ENCODE measurements at places on chromosomes 6 and 20.

DNA sequence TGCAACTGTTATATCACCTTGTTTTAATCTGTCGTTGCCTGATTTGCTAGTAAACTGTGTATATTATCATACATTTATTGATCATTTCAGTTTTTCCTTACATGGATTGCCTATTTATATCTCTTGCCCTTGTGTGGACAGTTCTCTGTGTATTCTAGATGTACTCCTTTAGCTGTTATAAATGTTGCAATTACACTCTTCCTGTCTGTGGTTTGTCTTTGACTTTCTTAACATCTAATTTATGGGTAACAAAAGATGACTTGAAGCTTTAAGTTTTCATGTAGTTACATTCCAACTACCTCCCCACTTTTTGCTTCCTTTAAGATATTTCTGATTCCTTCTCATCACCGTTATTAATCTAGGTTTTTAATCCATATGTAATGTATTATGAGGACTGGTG, 22.6 kb downstream of the PLCB1 start:
- DNase-seq = no peak

- DNase-seq = peak; percentile 65
Measured at GRCh38 chr6:47245745-47246371, 63.8 kb downstream of the TNFRSF21 start.

DNA sequence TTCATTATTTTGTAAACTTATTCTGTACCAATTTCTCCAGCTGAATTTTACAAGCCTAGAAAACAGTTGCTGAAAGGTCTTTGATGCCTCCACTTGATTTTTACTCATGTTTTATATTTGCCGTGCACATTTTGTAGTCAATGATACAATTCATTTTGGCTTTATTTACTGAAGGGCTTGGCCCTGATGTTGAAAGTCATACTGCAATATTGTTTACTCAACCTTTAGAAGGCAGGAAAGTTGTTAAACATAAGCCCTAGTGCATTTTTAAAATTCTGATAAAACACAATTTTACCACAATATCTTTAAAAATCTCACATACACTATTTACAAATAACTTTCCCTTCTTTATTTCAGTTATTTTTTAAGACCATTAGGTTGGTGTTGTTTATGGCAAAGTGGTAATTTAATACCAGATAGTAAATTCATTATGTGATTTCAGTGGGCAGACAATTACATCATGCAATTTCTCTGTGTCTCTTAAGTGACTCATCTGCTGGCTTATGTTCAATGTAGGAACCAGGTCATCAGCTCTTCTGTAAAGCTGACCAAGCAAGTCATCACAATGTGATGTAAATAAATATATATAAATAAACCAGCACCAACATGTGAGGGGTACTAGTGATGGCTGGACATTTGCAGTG, 121.1 kb upstream of the SLC35B3 start:
- no peak for DNase-seq

DNA sequence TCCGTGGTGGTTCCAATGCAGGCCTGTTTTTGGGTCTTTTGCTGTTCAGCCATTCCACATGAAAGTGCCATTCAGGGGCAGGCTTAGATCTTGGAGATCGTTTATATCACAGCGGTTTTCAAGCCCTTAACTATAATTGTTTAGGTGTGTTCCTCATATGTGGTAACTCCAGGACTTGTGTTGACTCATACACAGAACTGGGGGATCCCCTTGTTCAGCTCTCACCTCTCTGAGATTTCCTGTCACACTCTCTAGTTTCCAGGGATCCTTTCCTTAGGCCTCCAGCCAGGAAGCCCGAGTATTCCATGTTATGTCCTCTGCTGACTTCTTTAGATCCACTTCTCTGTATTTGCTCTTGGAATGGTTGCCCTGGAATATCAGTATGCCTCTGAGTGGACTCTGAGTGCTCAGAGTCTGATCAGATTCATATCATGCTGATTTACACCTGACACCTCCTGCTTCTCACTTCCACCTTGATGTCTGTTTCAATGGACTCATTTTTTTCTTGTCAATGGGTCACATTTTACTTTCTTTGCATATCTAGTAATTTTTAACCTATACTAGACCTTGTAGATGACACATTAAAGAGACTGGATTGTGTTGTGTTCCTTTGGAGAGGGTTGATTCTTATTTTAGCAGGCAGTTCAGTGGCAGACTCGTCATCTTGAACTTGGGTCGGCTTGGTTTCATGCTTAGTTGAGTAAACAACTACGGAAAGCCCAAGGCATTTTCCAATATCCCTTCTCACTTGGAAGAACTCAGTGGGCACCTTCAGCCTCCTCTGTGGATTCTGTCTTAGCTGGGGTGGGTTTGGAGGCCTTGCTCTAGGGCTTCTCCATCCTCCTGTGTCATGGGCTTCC, 13.1 kb downstream of the NTSR1 start:
- no peak for DNase-seq

- DNase-seq = no peak
Measured at GRCh38 chr6:7418238-7418905, 28.8 kb downstream of the RIOK1 start.

GRCh38 chr6:144286503-144287393, 1.6 kb downstream of the UTRN start:
- DNase-seq = no peak

GRCh38 chr6:125004198-125004597, 42.0 kb downstream of the RNF217 start:
- DNase-seq = no peak

DNA sequence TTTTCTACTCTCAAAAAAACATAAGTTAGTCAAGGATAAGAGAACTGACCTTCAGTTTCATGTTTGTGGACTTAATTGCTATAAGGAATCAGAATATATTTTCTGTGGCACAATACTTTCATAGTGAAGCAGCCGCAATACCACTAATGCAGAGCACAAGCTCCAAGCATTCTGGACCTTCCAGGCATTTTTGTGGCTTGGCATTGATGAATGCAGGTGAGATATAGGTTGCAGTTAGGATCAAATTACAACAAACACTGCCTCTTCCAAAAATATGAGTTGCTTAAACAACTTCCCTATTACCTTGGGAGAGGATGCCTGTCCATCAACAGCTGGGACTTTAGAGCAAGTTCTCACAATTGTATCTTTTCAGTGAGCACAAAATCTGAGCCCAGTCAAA, 162.8 kb upstream of the RSPO3 start:
- no peak for DNase-seq

DNA sequence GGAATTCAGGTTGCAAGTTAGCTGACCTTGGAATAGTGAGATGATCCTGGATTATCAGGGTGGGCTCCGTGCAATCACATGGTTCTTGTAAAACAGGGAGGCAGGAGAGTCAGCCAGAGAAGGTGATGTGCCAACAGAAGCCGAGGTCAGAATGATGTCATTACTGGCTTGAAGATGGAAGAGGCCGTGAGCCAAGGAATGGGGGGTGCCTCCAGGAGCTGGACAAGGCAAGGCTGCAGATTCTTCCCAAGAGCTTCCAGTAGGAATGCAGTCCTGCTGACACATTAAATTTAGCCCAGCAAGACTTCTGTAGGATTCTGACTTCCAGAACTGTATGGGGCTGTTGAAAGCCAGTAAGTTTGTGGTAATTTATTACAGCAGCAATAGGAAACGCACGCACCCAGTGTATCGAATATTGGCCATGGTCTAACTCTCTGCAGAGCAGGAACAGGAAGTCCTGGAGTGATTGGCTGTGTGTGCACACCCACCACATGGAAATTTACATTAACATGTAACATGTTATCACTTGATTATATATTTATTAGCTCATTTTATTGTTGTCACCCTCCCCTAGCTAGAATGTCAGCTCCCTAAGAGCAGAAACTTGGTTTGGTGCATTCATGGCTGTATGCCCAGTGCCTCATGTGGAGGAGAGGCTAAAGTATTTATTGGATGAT, 19.1 kb downstream of the SLC24A3 start:
- DNase-seq = no peak

DNA sequence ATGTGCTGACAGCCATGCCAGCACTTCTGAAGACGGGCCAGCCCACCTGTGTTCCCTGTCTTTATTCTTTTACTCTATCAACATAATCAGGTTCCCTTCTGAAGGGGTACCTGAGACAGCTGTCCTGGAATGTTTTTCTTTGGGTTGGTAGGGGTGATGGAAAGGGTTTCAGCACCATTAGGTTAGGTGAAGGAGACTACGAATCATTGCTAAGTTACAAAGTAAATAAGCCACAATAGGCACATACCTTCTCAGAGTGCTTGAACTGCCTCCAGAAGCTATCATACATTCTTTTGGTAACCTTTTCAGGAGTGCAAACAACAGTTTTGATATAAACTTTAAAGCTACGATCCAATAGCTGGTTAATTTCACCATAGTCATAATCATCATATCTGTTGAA, 106.3 kb downstream of the SESN1 start:
- DNase-seq = no peak

DNA sequence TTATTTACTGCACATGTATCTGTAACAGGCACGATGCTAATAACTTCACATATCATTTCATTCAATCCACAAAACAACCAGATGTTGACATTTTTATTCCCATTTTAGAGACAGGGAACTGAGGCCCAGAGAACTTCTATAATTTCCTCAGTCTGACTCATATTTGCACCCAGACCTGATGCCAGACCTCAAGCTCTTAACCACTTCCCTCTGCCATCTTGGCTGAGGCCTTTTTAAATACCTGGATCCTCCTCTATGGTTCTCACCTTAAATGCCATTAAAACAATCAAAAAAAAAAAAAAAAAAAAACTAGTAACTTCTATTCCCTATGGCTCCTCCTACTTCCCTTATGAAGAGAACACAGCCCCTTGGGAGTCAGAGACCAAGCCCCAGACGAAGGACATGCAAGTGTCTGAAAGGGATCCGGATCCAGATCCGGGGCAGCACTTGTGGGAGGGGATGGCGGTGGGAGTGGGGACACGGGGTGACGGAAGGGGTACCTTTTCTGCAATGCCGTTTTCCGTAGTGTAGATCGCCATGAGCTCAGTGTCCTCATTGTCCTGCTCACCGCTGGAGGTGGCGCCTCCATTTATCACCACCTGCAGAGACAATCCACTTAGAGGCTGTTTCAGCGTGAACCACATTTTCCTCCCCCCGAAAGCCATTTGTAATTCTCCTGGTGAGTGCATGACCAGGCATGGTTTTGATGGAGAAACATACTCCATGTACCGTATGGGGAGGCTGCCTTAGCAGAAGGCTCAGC, 88.7 kb downstream of the SLC23A2 start:
- no peak for DNase-seq

- no peak for DNase-seq
Measured at GRCh38 chr20:20370094-20370575, 2.2 kb downstream of the INSM1 start.

GRCh38 chr6:170004585-170005210, 253.3 kb downstream of the ERMARD start:
- no peak for DNase-seq

GRCh38 chr6:64266351-64266821, 630.8 kb downstream of the PHF3 start:
- no peak for DNase-seq

DNA sequence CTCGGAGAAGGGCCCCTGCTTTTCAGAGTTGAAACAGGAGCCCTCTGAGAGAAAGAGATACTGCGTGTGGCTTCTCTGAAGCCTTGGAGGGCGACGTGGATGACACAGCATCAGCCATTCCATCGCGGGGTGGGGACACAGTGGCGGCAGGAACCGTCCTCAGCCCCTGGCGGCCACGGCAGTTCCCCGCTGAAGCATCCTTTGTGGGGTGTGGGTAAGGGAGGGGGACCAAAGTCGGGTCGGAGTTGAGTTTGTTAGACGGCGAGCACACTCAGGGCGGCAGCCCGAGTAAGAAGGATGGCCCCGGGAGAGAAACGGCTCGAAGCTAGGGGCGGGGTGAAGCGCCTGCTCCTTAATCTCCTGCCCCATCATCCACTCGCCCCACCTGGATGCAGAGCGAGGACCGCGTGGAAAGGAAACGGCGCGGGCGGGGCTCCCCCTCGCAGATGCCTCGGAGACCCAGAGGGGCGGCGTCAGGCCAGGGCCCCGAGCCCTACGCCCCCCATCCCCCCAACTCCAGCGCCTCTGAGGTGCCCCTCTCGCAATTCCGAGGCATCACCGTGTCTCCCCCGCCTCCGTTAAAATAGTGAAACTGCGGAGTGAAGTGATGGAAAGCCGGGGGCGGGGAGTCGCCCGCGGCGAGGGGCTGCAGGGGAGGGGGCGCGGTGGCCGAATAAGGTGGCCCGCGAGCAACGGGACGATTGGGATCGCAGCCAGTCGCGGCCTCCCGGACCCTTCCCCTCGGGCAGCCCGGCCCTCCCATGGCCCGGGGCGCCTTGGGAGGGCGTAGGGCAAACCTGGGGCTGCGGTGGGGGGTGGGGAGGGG, 796 bp upstream of the RREB1 start:
- no peak for DNase-seq

DNA sequence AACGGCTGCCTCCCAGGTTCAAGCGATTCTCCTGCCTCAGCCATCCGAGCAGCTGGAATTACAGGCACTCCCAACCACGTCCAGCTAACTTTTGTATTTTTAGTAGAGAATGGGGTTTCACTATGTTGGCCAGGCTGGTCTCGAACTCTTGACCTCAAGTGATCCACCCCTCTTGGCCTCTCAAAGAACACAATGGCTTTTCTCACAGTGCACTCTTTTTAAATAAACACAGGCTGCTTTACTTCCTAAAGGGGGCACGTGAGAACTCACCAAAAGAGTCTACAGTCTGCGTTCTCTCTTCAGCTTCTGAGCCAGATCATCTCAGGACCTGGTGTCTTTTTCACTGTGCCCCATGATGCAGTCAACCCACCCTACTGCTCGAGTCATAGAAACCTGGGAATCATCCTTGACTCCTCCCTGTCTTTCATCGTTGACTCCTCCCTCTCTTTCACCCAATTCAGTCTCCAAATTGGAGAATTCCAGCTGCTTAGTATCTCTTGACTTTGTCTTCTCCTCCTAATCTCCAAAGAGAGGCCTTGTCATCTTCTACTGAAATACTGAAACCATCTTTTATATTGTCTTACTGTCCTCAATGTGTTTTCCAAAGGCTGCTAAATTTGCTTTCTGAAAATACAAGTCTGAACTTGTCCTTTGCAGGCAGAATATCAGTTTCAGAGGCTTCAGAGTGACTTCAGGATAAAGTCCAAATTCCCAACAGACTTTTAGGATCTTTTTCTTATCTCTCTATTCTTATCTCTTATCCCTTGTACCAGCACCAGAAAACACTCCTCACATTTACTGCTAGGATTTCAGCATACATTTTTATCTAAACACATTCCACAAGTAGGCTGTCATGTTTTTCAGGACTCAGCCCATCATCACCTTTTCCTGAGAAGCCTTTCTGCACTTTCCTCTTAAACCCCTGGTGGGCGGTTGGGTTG, 323.4 kb downstream of the SYNE1 start:
- DNase-seq = no peak

DNA sequence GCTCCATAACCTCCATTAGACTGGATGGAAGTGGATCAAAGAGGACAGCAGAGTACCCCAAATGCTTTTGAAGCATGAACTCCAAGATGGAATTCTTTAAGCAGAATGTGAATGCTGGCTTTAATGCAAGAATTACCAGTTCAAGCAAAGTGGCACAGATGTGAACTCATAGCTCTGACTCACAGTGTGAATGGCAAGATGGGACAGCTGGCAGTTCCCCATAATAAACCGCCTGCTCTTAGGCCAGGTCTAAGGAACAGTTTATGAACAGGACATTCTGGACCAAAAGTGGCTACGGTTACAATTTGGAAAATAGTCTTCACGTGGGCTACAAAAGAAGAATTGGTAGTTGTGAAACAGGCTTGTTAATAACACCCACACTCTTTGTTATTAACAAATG, 76.5 kb downstream of the SPTLC3 start:
- DNase-seq = no peak
